ENCODE measurements at places on chromosomes 6 and 20. TPM values are rescaled to one million over a fixed set of nuclear protein-coding genes. Genes with fewer than 3 reads are reported as not detected.

GRCh38 chr20:59811681-59812171, 121.7 kb downstream of the SYCP2 start:
- DNase-seq, result peak; percentile 32
- H3K4me1 ChIP-seq, result no peaks in the 10 kb centered on the region
- no peak overlapping the region for H3K27ac ChIP-seq
- no peaks in the 10 kb centered on the region for H3K27me3 ChIP-seq

- no peak overlapping the region for H3K27ac ChIP-seq
- no peak for DNase-seq
- no peaks in the 10 kb centered on the region for H3K36me3 ChIP-seq
- no peak overlapping the region for H3K4me3 ChIP-seq
Measured at GRCh38 chr20:32577657-32578056, 7.5 kb downstream of the NOL4L start.

GRCh38 chr6:25303254-25303653, 24.1 kb downstream of the CARMIL1 start:
- H3K27me3 ChIP-seq, result no peaks in the 10 kb centered on the region
- no peaks in the 10 kb centered on the region for H3K36me3 ChIP-seq
- no peak for DNase-seq
- H3K4me1 ChIP-seq, result peaks cover 16% of the 10 kb centered on the region
- H3K4me3 ChIP-seq, result no peak overlapping the region

- peak within 1 kb of the TSS; percentile 40 for H3K4me3 ChIP-seq
- DNase-seq, result peak; percentile 18
- H3K27ac ChIP-seq, result no peak within 1 kb of the TSS
- H3K27me3 ChIP-seq, result no peaks in the 10 kb centered on the region
Measured at GRCh38 chr6:110476046-110476849, at the start of gene SLC22A16. TSS of gene SLC22A16 (minus strand) at chr6:110476613. CDS start at chr6:110476574, 39 bp downstream.

DNA sequence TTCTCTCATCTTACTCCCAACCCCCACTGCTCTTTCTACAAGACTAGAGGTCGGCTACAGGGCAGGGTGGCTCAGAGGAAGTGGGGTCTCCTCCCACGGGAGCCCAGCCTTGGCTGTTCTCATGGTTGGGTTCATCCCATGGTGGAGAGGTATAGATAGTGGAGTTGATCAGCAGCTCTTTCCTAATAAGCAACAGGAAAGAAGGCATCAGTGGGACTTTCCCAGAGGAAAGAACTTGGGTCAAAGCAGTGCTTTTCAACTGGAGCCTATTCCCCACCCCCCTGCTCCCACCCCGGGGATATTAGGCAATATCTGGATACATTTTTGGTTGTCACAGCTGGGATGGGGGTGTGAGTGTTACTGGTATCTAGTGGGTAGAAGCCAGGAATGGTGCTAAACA, 200.9 kb downstream of the NFATC2 start:
- H3K4me1 ChIP-seq, result no peaks in the 10 kb centered on the region
- H3K4me3 ChIP-seq, result no peak overlapping the region
- no peaks in the 10 kb centered on the region for H3K27me3 ChIP-seq
- no peak for DNase-seq
- no peaks in the 10 kb centered on the region for H3K36me3 ChIP-seq

DNA sequence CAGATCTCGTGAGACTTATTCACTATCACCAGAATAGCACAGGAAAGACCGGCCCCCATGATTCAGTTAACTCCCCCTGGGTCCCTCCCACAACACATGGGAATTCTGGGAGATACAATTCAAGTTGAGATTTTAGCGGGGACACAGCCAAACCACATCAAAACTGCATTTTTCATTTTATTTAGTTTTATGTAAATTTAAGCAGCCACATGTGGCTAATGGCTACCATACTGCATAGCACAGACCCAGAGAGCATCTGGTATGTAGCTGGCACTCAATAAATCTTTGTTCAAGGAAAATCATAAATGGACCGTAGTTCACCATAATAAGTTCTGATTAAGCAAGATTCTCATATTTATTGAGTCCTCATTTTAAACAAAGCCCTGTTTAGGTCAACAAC, 15.3 kb downstream of the GFOD1 start:
- H3K4me3 ChIP-seq, result no peak overlapping the region
- peaks cover 8% of the 10 kb centered on the region for H3K4me1 ChIP-seq
- H3K27ac ChIP-seq, result no peak overlapping the region
- no peaks in the 10 kb centered on the region for H3K27me3 ChIP-seq
- no peaks in the 10 kb centered on the region for H3K36me3 ChIP-seq

DNA sequence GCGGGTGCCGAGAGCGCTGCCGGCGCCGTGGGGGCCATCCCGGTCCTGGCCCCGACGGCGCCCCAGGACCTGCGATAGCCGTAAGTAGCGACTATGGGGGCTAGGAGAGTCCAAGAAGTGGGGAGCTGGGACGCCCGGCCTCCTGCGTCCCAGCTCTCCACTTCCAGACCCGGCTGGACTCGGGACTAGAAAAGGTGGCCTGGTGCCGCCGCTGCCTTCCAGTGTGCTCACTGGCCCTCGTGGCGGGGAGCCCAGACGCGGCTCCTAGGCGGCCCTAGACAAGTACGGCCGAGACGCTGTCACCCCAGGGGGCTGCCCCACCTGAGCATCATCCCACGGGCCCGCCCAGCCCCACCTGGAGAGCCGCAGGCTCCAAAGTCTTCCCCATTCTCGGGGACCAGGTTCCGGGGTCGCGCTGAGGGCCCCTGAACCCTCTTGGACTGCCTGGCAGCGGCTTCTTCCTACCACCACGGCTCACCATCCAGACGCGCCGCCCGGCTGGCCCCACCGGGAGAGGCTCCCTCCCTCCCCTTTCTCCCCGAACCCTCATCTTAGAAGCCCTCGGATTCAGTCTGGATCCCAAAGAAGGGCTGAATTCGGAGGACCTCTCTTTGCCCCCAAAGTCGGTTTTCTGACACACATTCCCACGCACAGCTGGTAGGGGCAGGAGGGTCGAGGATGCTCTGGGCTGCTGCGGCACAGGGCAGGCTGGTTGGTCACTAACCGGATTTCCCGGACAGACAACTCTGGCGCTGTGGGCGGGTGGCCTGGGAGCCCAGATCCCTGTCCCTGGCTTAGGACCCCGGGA, 870 bp upstream of the MDFI start:
- H3K4me1 ChIP-seq, result peaks cover 41% of the 10 kb centered on the region
- H3K27ac ChIP-seq, result peak overlapping the region; percentile 47
- H3K27me3 ChIP-seq, result no peaks in the 10 kb centered on the region
- no peaks in the 10 kb centered on the region for H3K36me3 ChIP-seq

DNA sequence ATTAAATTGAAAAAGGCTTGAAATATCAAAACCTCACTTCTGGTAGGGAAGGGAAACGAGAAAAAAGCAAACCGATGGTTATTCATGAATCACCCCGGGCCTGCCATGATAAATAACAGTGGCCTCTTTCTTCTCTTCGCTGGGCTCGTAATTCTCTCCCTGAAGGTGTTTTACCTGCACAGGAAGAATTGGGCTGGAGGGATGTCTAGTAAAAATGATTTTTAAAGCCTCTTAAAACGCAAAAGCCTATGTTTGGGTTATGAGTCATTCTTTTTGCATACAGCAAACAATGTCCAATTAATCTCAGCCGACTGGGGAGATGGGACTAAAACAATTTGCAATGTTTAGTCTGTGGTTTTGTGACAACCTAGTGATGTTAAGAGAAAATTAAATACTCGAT, 16.8 kb downstream of the LINC00237 start:
- no peaks in the 10 kb centered on the region for H3K27me3 ChIP-seq
- no peak overlapping the region for H3K27ac ChIP-seq
- H3K4me3 ChIP-seq, result no peak overlapping the region
- no peaks in the 10 kb centered on the region for H3K4me1 ChIP-seq
- no peak for DNase-seq

DNA sequence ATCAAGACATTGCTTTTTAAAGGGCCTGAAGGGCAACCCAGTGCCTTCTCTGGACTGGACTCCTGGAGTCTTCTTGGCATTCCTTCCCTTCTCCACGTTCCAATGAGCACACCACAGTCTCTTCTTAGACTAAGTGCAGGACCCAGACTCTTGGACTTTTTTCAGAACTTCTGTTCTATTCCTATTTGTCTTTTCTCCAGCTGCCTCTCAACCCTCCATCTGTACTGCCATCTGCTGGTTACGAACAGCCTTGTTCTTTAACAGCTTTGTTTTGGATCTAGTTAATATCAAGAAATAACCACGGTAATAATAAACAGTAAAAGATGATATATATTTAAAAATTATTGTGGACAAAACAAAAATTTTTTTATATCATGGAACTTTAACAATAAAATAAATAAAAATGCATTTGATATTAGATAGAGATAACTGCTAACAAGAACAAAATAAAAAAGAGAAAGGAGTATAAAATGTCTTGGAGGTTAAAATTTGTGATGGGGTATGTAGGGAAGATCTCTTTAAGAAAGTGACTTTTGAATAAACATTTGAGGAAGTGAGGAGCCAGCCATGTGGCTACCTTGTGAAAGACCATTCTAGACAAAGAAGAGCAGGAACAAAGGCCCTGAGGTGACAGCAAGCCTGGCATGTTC, 105.1 kb upstream of the HCRTR2 start:
- no peak for DNase-seq
- H3K36me3 ChIP-seq, result no peaks in the 10 kb centered on the region
- no peaks in the 10 kb centered on the region for H3K4me1 ChIP-seq
- H3K4me3 ChIP-seq, result no peak overlapping the region
- no peaks in the 10 kb centered on the region for H3K27me3 ChIP-seq

- no peaks in the 10 kb centered on the region for H3K27me3 ChIP-seq
- H3K27ac ChIP-seq, result peak overlapping the region; percentile 77
- peaks cover 49% of the 10 kb centered on the region for H3K4me1 ChIP-seq
- H3K36me3 ChIP-seq, result peaks cover 13% of the 10 kb centered on the region
- no peak for DNase-seq
Measured at GRCh38 chr6:3259491-3259958, 778 bp downstream of the PSMG4 start.

GRCh38 chr6:167073679-167074274, 49.1 kb upstream of the CCR6 start:
- no peaks in the 10 kb centered on the region for H3K4me1 ChIP-seq
- no peaks in the 10 kb centered on the region for H3K27me3 ChIP-seq
- H3K27ac ChIP-seq, result no peak overlapping the region
- H3K4me3 ChIP-seq, result no peak overlapping the region
- H3K36me3 ChIP-seq, result no peaks in the 10 kb centered on the region

- no peaks in the 10 kb centered on the region for H3K27me3 ChIP-seq
- no peak overlapping the region for H3K27ac ChIP-seq
- peaks cover 70% of the 10 kb centered on the region for H3K4me1 ChIP-seq
- no peak overlapping the region for H3K4me3 ChIP-seq
Measured at GRCh38 chr6:53530346-53530745, 14.6 kb downstream of the GCLC start.

DNA sequence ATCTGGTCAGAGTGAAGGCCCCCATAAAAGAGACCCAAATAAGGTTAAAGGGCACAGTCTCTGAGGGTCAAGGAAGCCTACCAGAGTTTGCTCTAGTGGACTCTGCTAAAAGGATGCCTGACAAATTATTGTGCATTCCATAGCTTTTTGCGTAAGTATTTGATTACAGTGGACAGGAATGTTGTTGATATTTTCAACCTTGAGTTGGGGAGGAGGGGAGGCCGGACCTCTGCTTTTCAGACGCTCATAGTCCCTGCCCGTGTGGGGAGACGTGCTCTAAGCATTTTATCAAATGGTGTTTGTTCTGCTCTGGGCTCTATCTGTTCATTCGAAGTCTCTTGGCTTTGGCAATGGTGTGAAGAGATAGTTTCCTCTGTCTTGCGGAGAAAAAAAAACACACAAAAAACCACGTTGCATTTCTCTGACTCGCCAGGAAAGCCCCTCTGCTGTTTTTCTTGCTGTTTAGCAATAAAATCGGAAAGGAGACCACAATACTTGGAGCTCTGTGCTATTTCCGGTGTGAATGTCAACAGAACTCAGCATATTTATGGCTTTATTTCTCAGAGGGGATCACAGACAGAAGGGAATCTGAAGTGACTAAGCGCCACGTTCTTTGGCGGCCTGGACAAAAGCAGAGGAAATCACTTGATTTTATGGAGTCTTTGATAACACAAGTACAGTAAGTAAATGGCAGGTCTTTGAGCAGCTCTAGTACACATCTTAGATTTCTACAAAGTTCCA, 159.8 kb downstream of the ZFP64 start:
- H3K4me1 ChIP-seq, result no peaks in the 10 kb centered on the region

- no peak overlapping the region for H3K4me3 ChIP-seq
- H3K27ac ChIP-seq, result no peak overlapping the region
- H3K4me1 ChIP-seq, result peaks cover 5% of the 10 kb centered on the region
- H3K36me3 ChIP-seq, result no peaks in the 10 kb centered on the region
- no peaks in the 10 kb centered on the region for H3K27me3 ChIP-seq
- no peak for DNase-seq
Measured at GRCh38 chr6:10431423-10432164, 16.7 kb upstream of the TFAP2A start.

DNA sequence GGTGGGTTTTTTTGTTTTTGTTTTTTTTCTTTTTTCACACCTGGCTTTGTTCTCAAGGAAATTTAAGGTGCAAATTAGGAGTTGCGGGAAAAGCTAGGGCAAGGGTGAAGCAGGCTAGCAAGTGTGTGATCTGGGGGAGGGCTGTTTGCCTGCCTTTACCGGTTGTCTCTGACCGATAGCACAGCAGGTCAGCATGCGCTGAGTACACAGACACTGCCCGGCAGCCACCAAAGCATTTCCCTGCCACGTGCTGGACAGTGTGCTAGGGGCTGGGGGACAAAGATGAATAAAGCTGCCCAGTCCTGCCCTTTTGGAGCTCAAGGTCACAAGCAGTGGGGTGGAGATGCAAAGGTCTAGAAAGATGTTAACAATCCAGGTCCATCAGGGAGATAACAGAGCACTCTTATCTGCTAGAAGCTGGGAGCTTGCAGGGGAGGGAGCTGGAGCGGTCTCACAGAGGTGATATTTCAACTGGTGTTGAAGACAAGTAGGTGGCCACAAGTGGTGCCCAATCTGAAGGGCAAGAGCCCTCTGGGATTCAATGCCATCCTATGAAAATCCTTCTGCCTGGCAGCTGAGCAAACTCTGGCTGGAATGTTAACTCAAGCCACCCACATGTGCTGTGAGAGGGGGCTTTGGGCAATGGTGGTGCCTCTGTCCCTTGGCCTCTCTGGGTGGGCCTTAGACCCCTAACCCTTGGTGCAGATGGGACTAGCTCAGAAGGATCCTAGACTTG, 24.5 kb downstream of the TTBK1 start:
- H3K27ac ChIP-seq, result peak overlapping the region; percentile 41
- no peaks in the 10 kb centered on the region for H3K36me3 ChIP-seq
- peaks cover 14% of the 10 kb centered on the region for H3K4me1 ChIP-seq
- H3K4me3 ChIP-seq, result no peak overlapping the region

- H3K27ac ChIP-seq, result no peak overlapping the region
- H3K4me1 ChIP-seq, result peaks cover 29% of the 10 kb centered on the region
- DNase-seq, result no peak
- no peaks in the 10 kb centered on the region for H3K36me3 ChIP-seq
- no peaks in the 10 kb centered on the region for H3K27me3 ChIP-seq
Measured at GRCh38 chr20:62018437-62019143, 47.1 kb downstream of the TAF4 start.

- H3K27me3 ChIP-seq, result no peaks in the 10 kb centered on the region
- no peak for DNase-seq
- no peaks in the 10 kb centered on the region for H3K36me3 ChIP-seq
- no peaks in the 10 kb centered on the region for H3K4me1 ChIP-seq
- no peak overlapping the region for H3K27ac ChIP-seq
Measured at GRCh38 chr6:26243132-26243531, 121.9 kb upstream of the BTN3A2 start.

Gene RSPH4A
- not detected for total RNA-seq

Gene MCUR1
- total RNA-seq, result 15.0 TPM

Gene PACRG
- total RNA-seq, result not detected

Gene RAD21L1
- total RNA-seq, result not detected

Gene RBPJL
- not detected for total RNA-seq

Gene POM121L2
- total RNA-seq, result not detected

Gene HLA-DRB5
- total RNA-seq, result 4.7 TPM

Gene FERMT1
- 9.8 TPM for total RNA-seq

Measured in vagina (tissue), 2 donors.